ENCODE measurements at places on chromosomes 6 and 20. TPM values are rescaled to one million over a fixed set of nuclear protein-coding genes. Genes with fewer than 3 reads are reported as not detected.

GRCh38 chr6:118905851-118906250 is 11.9 kb downstream of the ASF1A start:
- DNase-seq = no peak

- DNase-seq = no peak
Observed at GRCh38 chr6:39294133-39294532, 20.1 kb downstream of the KCNK17 start.

- DNase-seq = no peak
Observed at GRCh38 chr6:141077355-141078333, 1055.1 kb upstream of the GJE1 start.

GRCh38 chr20:15561070-15561569 is 1012.1 kb downstream of the KIF16B start:
- no peak for DNase-seq

DNA sequence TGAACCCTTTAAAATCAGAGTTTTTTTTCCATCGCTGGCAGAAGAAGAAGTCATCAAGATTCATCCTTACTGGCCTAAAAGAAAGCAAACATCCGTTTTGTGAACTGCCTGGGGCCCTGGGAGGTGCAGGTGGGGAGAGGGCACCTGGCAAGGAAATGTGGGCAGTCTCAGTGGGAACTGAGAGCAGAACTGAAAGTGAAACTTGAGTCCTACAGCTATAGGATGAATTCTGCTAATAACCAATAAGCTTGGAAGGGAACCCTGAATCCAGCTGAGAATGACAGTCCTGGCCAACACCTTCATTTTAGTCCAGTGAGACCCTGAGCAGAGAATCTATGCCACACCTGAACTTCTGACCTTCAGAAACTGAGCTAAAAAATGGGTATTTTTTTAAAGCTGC is 130.1 kb upstream of the ASCC3 start:
- DNase-seq = no peak

- no peak for DNase-seq
Observed at GRCh38 chr6:43733471-43734293, 36.3 kb upstream of the VEGFA start.

- no peak for DNase-seq
Observed at GRCh38 chr6:7911345-7911725, 747 bp upstream of the TXNDC5 start.

- no peak for DNase-seq
Observed at GRCh38 chr6:105595829-105596228, 192.9 kb upstream of the PREP start.

GRCh38 chr20:47359530-47360296 is 3.2 kb upstream of the ZMYND8 start:
- DNase-seq = no peak

SEMG2 gene
- not detected for total RNA-seq

IL17A gene
- not detected for total RNA-seq

DLL1 gene
- 24.0 TPM for total RNA-seq

TUBB2B gene
- total RNA-seq = 0.87 TPM

L3MBTL3 gene
- 9.2 TPM for total RNA-seq

CRIP3 gene
- 0.77 TPM for total RNA-seq

BEND6 gene
- 1.4 TPM for total RNA-seq

SGK2 gene
- 125 TPM for total RNA-seq

PDE7B gene
- total RNA-seq = 4.0 TPM

SLC22A7 gene
- 0.32 TPM for total RNA-seq

DSP gene
- 177 TPM for total RNA-seq

CFAP61 gene
- total RNA-seq = 0.35 TPM

Data from mucosa of descending colon (tissue), 3 donors.